Cerebellum (tissue), 4 donors: ENCODE measurements at places on chromosomes 2 and 18. TPM values are rescaled to one million over a fixed set of nuclear protein-coding genes. Genes with fewer than 3 reads are reported as not detected.

GRCh38 chr2:226300196-226300886 lies 499.3 kb downstream of the IRS1 start:
- no peak for DNase-seq

DNA sequence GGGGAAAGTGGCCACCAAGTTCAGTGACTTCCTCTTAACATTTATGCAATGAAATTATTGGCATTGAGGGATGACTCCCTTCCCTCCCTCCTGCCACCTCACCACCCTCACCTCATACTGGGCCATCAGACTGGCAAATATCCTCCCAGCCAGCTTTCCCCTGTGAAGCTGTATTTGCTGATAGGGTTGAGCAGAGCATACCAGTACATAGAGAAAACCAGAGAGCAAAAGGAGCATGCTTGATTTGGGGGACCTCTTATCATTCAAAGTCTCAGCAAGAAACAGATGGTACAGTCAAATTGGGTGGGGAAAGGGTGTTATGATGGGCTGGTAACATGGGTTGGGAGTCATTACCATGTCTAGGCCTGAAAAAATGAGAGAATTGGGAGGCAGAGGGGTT lies 19.1 kb upstream of the B3GNT2 start:
- no peak for DNase-seq

DNA sequence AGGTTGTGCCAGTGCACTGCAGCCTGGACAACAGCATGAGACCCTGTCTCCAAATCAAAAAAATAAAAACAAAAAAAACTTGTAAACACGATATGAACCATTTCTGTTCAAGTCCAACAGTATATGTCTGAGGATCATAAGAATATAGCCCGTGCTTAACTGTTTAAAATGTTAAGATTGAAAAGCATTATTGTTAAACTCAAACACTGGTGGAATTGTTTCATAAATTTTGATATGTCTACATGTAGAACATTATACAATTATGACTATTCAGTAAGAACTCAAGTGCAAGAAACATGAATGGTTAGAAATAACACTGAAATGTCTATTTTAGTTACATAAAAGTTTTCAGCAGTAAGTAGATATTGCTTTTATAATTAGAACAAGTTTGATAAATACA lies 29.7 kb downstream of the PPIG start:
- no peak for DNase-seq

GRCh38 chr18:8868276-8868675 lies 162.9 kb downstream of the MTCL1 start:
- DNase-seq = no peak

- DNase-seq = no peak
Observed at GRCh38 chr2:46674488-46674887, 195.1 kb downstream of the TMEM247 start.

- DNase-seq = no peak
Observed at GRCh38 chr2:37581433-37581832, 90.0 kb downstream of the CDC42EP3 start.

- no peak for DNase-seq
Observed at GRCh38 chr2:53865962-53866361, 6.2 kb upstream of the GPR75 start.

DNA sequence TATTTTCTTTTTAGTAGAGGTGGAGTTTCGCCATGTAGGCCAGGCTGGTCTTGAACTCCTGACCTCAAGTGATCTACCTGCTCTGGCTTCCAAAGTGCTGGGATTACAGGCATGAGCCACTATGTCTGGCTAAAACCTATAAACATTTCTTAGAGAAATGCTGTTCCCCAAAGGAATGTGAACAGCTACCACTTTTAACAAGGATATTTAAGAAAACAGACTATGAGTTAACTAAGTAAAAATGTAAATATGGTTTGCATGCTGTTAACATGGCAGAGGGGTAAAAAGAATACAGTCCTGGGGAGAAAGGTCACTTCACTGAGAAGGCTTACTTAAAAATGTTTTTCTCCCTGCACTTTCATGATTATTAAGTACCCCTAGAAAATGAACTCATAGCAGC lies 57.1 kb downstream of the SLC16A14 start:
- DNase-seq = no peak

DNA sequence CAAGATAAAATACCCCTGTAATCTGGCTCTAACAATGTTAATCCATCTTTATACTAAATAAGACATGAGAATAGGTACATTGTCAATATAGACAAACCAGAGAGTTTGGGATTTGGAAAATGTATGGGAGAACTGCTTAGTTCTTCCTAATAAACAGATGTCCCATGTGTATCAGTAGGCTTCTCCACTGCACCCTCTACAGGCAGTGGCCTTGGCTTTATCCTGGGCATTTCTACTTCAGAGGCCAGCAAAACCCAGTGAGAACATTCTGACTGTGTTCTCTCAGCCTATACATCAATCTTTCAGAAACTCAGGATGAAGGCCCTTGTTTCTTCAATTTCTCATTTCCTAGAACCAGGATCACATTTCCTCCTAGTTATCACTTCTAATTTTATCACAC lies 1167.5 kb upstream of the ACVR2A start:
- DNase-seq = no peak

- DNase-seq = no peak
Observed at GRCh38 chr2:219624565-219624964, 2.9 kb upstream of the SLC4A3 start.

DNA sequence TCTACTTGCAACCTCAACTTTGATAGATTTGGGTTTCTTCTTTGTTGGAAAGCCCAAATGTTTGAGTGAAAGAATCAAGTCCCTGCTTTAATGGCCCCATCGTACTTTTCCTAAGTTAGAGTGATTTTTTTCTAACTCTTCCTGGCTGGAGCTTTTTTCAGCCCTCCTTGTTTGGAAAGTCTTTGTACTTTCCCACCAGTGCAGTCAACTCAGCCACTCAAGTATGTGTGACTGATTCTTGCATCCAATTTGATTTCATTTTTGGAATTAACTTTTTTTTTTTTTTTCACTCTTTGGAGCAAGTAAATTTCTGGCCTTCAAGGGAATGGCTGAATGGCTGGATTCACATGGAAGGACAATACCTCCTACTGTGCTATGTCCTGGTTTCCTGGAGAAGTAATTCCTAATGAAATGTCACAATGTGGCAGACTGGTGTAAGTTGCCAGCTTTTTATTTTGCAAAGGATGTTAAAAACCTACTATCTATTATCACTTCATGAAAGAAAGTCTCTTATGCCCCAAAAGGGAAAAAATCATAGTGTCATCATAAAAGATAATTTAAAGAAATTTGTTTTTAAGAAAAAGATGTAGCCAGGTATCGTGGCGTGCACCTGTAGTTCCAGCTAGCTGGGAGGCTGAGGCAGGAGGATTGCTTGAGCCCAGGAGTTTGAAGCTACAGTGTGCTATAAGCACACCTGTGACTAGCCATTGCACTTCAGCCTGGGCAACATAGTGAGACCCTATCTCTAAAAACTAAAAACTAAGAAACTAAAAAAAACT lies 76.0 kb upstream of the ZFP36L2 start:
- peak; percentile 72 for DNase-seq

CPS1 gene
- 3.4 TPM for total RNA-seq

DNA sequence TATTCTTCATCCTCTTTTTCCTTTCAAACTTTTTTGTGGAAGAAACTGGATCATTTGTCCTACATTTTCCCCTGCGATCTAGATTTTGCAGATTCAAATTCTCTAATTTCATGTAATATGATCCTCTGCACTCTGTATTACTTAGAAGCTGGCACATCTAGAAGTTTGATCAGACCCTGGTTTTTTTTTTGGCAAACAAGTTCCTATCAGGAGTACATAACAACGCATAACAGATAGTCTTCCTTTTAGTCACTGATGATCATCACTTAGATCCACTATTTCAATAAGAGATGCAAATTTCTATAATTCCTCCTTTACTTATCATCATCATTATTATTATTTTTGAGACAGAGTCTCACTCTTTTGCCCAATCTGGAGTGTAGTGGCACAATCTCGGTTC lies 117.1 kb downstream of the CDH2 start:
- DNase-seq = no peak

DNA sequence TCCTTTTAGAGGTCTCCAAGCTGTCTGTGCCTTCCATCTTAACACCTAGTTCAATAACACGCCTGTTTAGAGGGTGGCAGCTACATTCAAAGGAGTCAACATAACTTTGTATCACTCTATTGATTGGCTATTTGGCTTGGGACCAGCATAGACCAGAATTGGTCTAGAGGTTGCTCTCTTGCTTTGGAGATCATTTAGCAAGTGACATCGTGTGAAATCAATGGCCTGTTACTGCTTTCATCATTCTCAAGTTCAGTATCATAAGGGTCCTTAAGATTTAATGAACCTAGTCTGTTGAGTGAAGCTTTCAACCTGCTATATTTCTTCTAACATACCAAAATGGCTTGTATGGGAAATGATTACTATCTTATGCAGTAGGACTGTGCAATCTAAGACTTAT lies 768.2 kb downstream of the NRXN1 start:
- no peak for DNase-seq

MC4R gene
- total RNA-seq = 0.54 TPM

DNA sequence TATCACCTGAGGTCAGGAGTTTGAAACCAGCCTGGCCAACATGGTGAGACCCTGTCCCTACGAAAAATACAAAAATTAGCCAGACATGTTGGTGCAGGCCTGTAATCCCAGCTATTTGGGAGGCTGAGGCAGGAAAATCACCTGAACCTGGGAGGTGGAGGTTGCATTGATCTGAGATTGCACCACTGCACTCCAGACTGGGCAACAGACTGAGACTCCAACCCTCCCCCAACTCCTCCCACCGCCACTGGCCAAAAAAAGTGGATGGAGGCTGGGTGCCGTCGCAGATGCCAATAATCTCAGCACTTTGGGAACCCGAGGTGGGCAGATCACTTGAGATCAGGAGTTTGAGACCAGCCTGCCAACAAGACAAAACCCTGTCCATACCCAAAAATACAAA lies 10.1 kb upstream of the SPIRE1 start:
- DNase-seq = no peak

- DNase-seq = no peak
Observed at GRCh38 chr18:56286775-56287325, 351.5 kb downstream of the TXNL1 start.

SKOR2 gene
- total RNA-seq = 19.9 TPM

- no peak for DNase-seq
Observed at GRCh38 chr2:156622491-156622890, 186.3 kb downstream of the GPD2 start.
